Tibial artery (tissue), 4 donors: ENCODE measurements at places on chromosomes 3 and 15.

DNA sequence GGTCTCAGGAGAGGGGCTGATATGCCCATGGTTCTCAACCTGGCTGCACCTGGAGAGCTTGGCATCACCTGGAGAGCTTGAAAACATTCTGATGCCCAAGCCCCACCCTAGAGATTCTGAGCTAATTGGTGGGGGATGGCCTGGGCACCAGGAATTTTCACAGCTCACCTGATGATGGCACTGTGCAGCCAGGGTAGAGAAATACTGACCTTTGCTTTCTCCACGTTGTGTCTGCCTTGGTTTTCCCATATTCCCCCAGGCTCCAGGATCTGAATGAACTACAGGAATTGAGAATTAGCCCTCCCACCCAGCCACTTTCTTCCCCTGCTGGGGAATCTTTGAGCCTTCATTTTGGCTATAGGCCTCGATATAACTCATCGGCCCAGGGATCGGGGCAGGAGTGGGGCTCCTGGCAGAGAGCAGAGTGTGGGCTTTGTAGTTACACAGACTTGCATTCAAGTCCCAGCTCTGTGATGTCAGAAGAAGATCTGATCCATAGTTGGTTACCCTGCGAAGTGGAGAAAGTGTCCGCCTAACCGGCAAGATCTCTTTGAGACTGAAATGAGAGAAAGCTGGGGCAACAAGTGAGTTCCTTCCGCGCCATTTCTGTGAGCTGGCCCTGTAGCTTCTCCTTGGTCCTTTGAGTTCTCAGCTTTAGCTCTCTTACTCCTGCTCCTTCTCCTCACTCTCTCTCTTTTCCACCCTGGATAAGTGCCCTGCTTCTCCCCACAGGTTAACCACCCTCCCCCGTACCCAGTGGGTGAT lies 33.1 kb upstream of the UBE2Q2 start:
- DNase-seq, result no peak

DNA sequence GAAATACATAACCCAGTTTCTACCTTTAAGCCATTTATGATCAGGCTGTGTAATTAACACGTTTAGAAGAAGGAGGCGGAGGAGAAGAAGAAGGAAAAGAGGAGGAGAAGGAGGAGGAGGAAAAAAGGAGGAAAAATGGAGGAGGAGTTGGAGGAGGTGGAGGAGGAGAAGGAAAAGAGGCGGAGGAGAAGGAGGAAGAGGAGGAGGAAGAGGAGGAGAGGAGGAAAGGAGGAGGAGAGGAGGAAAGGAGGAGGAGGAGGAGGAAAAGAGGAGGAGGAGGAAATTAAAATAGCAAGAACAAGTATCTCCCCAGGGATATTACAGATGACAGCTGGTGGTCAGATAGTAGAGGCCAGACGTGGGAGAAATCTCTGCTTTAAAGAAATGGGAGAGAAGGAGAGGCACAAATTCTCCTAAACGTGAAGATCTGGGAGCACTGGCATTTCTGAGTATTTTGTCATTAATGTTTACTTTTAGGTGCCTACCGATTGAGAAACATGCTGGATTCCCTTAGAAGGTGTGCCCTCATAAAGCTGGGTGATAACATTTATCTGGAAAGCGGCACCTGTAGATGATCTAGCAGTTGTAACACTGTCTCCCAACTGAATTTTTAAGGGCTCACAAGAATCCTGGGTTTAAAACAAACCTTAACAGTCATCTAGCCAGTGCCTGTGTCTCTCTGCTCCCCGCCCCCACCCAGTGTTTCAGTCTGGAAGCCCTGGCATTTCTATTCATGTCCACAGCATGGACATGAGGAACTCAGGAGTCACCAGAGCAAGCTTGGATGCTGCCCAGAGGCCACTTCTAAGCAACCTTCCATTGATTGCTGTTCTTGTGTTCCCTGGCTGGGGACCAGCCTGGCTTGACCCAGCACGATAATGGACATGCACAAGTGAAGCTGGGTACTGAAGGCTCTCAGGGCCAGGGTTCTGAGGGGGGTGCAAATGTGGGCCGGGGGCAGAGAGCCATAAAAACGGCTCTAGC lies 75.2 kb downstream of the CHRNA7 start:
- no peak for DNase-seq

- no peak for DNase-seq
Measured at GRCh38 chr15:40282147-40282868, 556 bp downstream of the ANKRD63 start.

DNA sequence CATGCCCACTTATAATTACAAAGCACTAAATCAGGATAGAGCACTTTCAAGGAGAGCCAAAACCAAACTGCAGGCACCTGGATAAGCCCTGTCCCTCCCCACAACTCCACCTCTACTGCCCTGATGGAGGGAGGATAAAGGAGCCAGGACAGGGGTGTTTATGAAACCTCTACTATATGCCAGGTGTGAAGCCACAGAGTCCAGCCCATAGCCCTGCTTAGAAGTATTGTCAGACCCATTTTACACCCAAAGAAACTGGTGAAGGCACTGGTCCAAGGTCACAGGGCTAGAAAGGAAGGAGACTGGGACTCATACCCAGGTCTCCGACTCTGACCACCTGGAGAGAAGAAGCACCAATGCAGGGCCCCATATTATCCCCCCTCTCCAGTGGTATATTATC lies 48.7 kb downstream of the SH3BP5 start:
- DNase-seq, result no peak

GRCh38 chr3:168162172-168162571 lies 66.4 kb upstream of the GOLIM4 start:
- DNase-seq, result no peak

- no peak for DNase-seq
Measured at GRCh38 chr15:96958721-96959120, 628.2 kb downstream of the NR2F2 start.
